ENCODE measurements at places on chromosomes 7 and 10.

DNA sequence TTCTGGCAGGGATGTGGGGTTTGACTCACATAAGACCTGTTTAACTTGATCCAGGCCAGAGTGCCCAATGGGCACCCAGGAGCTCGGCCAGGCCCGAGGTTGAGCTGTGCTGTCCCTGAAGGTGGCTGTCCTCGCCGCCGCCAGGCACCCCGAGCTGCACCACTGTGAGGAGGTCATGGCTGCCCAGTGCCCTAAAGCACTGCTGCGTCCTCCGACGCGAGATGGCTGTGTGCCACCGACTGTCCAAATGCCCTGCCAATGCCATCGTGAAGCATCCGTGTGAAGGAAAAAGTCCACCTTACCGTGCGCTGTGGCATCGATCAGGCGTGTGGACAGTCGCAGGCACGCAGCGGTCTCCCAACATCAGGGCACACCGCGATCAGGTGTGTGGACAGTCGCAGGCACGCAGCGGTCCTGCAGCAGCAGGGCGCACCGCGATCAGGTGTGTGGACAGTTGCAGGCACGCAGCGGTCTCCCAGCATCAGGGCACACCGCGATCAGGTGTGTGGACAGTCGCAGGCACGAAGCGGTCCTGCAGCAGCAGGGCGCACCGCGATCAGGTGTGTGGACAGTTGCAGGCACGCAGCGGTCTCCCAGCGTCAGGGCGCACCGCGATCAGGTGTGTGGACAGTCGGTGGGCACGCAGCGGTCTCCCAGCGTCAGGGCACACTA is 120.3 kb downstream of the VIPR2 start:
- no peak for DNase-seq

GRCh38 chr7:48962821-48963505 is 38.6 kb downstream of the CDC14C start:
- DNase-seq = no peak

- no peak for DNase-seq
Measured at GRCh38 chr10:23474626-23475025, 35.8 kb downstream of the OTUD1 start.

DNA sequence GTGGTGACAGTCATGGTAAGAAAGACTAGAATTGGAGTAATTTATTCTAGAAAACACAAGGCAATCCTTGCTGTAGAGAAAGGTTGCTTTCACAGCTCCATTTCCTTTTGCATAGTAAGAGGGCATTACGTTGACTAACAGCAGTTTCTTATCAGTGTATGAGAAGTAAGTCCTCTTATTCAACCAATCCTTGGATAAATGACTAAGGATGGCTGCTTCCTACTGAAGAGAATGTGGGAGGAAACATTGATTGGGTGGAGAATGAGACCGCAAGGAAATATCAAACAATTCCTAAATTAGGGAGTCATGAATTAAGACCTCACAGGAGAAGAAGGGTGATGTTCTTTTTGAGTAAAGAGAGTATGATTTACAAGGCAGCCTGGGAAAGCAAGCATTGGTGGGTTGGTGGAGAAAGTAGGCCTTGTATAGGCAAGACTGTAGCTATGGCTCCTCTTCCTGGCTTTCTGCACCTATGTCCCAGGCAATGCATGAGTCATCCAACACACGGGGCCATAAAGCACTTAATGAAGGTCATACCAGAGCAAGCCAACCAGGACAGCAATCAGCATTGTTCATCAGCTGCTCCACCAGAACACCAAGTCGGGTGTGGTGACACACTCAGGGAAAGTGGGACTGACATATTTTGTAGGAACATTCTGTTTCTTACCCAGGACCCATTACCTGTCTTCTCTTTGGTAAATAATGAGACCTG is 5.6 kb downstream of the MGAM start:
- DNase-seq = no peak

DNA sequence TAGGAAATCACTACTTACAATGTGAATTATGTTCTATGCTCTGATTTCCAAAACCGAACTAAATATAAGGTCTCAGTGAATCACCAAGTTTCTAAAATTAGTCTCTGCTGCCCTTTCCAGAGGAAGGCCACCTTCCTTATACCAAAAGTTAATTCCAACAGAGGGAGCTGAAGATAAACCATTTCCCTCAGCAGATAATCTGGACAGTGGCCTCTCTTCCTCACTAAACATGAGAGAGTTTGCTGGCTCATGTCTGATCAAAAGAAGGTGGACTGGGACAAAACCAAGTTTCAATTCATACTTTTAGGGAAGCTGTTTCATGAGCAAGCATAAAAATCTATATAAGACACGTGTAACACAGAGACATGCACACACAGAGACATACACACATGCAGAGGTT is 6.4 kb downstream of the FEZF1 start:
- DNase-seq = no peak

GRCh38 chr7:12357508-12357907 is 46.2 kb downstream of the VWDE start:
- no peak for DNase-seq

GRCh38 chr10:71605263-71605962 is 114.2 kb downstream of the C10orf105 start:
- no peak for DNase-seq

DNA sequence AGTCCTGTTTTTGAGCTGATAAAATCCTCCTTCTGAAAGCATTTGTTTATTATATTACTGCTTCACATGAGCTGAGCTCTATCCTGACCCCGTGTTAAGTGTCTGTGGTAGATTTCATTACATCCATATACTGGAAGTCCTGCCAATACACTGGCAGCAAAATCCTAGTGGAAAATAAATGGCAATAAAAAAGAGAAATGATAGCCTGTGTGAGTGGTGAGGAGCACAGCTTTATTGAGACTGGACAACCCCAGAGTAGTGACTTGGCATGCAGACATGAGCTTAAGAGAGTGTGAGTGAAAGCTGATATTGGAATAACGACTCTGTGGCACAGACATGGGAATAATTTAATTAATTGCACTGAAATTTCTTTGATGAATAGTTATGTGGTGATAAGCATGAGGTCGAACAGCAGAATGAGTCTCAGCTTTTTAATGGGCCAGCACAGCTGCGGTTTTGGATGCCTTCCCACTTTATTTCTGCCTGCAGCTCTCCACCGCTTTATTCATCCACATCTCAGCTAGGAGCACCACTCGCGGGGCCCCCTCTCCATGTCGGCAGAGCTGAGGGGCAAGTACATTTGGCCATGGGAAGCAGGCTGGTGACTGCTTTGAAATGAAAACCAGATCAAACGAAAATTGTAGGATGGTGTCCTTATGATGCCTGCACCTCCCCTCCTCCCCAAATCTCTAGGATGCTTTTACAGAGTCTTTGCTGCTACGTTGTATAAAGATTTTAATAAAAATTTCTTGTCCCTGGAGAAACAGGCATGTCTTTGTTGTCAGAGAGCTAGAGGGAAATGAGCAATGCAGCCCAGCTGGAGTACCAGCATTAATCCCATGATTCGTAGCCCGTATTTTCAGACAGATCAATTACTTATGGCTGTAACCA is 494.3 kb downstream of the AUTS2 start:
- DNase-seq = no peak

GRCh38 chr7:90224195-90224594 is 12.7 kb downstream of the STEAP2 start:
- no peak for DNase-seq

- peak; percentile 62 for DNase-seq
Measured at GRCh38 chr7:142632271-142633134, 116.8 kb upstream of the PRSS1 start.

- DNase-seq = no peak
Measured at GRCh38 chr10:35641676-35642034, 441 bp downstream of the FZD8 start.

DNA sequence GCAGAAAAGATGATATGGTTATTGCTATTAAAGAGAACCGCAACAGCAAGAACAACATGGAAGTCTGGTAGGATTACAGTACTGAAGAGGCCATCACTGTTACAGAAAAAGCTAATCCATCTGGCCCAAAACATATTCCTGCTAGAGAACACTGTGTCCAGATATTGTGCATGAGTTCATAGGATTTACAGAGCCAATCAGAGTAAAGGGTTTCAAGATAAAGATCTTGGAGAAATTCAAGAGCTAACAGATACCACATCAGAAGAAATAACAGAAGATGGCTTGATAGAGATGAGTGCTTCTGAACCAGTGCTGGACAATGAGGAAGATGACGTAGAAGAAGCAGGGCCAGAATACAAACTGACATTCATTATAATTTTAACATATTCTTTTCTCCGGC is 58.7 kb downstream of the MINDY3 start:
- no peak for DNase-seq

GRCh38 chr7:17996442-17997223 is 31.0 kb downstream of the PRPS1L1 start:
- no peak for DNase-seq

DNA sequence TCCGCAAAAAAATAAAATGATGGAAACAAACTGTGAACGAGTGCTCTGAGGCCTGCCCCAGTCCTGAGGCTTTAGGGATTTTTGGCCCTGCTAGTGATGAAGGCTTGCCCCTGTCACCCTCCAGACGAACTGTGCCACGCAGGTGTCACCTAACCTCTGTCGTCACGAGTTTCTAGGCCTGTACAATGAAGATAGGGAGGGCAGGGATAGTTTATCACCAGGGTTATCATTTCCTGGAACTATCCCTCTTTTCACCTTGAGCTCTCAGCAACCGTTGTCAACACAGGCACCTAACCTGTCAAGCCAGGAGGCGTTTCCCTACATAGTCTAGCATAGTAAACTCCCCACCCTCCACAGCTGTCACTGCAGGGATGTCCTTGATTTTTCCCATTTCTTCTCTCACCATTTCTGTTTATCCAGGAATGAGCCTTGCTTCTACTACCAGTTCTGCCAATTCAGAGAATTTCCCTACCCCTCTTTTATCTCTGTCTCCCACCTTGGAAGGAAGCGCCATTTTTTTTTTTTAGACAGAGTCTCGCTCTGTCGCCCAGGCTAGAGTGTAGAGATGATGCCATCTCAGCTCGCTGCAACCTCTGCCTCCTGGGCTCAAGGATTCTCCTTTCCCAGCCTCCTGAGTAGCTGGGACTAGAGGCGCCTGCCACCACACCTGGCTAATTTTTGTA is 2.2 kb upstream of the ACHE start:
- DNase-seq = no peak

- no peak for DNase-seq
Measured at GRCh38 chr7:52586704-52587103, 448.7 kb upstream of the POM121L12 start.

- no peak for DNase-seq
Measured at GRCh38 chr7:5533821-5534367, 110.3 kb upstream of the TNRC18 start.

- no peak for DNase-seq
Measured at GRCh38 chr10:47362199-47362598, 14.0 kb downstream of the RBP3 start.

- DNase-seq = no peak
Measured at GRCh38 chr10:87816163-87816897, 1.7 kb downstream of the ATAD1 start.

DNA sequence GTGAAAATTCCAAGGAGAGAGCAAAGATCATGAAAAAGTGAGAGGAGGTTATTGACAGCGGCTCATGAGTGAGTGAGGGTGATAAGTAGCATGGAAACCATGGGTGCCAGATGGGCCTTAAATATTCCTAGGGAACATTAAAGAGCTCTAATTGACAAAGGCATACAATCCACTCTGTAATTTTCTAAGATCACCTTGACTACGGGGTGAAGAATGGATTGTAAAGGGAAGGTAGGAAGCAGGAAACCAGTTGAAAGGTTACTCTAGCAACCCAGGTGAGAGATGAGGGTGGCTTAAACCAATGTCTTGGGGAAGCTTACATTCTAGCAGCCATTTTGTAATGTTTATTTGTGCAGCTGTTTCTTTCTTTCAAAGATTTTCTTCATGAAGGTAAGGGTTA is 75.7 kb downstream of the RSU1 start:
- DNase-seq = no peak

GRCh38 chr10:4771554-4772201 is 54.3 kb upstream of the AKR1E2 start:
- no peak for DNase-seq

- DNase-seq = no peak
Measured at GRCh38 chr10:52864201-52865106, 91.9 kb upstream of the MBL2 start.

- no peak for DNase-seq
Measured at GRCh38 chr7:144821067-144821466, 14.8 kb downstream of the TPK1 start.

- DNase-seq = no peak
Measured at GRCh38 chr10:63228237-63228636, 95.1 kb downstream of the NRBF2 start.

DNA sequence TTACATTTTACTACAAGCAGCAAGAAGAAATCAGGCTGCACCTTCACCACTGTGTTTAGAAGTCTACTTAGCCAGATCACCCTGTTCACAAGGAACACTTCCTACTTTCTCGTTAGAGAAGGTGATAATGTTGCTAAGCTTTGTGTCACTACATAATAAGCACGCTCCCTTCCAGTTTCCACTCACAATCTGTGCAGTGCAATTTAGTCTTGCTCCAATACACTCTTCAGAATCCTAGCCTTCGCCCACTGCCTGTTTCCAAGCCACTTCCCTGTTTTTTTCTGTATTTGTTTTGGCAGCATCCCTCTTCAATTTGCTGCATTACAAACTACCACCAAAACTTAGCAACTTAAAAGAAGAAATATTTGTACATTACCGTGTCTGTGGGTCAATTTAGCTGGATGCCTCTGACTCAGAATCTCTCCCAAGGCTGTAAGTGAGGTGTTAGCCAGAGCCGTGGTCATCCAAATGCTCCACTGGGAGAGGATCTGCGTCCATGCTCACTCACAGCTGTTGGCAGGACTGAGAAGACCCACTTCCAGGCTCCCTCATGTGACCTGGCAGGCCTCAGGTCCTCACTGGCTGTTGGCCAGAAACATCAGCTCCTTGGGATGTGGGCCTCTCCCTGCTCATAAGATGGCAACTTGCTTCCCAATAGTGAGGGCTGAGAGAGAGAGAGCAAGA is 110.4 kb downstream of the PON1 start:
- no peak for DNase-seq

GRCh38 chr10:133198621-133199487 is 31.2 kb upstream of the UTF1 start:
- no peak for DNase-seq

GRCh38 chr7:140989068-140989467 is 25.7 kb downstream of the MRPS33 start:
- DNase-seq = no peak

DNA sequence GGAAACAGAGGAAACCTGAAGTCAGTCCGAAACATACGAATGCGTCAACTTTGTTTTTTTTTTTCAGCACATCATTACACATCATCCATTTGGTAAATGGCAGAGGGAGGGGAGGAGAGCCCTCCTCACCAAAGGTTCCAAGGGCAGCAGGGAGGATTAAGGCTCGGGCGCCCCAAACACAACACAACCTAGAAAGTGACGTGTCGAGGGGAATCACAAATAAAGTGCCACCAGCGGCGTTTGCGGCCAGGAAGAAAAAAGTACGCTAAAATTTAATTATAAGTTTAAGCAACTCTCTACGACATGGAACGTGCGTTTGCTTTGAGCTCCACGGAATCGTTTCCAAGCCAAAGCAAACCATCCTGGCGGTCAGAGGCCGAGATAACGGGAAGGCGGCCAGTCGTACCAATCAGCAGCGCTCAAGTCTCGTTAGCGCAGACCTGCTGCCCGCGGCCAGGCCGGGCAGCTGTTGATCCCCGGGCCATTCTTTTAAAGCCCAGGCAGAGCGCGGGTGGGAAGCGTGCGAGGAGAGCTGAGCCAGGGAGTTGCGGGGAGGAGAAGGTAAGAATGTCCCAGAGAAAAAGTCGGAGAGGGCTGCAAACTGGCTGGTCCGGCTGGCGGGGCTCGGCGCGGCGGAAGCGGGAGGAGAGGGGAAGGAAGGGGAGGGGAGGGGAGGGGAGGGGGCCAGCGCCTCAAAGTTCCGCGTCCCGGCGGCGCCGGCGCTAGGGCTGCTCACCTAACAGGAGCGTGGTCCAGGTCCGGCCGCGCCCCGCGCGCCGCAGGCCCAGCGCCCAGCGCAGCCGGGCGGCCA is 719 bp downstream of the DPY19L1 start:
- DNase-seq = peak; percentile 33
